ENCODE measurements at places on chromosomes 1 and 21.

- DNase-seq: no peak
These were observed 192.2 kb upstream of the C8B start for GRCh38 chr1:57157818-57158603.

DNA sequence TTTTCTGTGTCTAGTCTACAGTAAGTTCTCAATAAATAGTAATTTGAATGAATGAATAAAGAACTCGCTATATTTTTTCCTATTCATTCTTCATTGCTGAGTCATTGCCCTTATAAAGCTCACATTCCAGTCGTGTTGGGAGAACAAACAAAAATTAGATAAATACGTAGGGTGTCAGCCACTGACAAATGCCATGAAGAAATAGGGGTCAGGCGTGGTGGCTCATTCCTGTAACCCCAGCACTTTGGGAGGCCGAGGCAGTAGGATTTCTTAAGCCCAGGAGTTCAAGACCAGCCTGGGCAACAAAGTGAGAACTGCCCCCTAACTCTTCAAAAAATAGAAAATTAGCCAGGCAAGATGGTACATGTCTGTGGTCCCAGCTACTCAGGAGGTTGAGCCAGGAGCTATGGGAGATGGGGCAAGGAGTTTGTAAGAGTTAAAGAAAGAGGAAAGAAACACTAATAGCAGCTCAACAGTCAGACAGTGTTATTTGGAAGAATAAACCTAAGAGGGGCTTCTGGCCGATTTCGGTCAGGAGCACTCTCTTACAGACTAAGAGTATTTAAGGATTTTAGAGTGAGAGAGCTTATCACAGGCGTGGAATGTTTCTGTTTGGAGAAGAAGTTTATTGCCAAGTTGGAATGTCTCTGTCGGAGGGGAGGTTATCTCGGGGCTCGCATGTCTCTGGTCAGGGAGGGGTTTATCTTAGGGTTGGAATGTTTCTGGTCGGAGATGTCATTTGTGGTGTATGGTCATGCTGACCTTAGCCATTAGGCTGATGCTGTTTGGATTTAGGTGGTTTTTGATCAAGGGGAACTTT is 1.8 kb upstream of the CHML start:
- no peak for DNase-seq

- DNase-seq: peak; percentile 78
These were observed at the start of gene RAB3B for GRCh38 chr1:51990478-51990965. Gene RAB3B, minus strand, starts transcription at chr1:51990700. Its CDS starts 13,583 bp downstream, at chr1:51977117.

GRCh38 chr1:54095546-54096226 is 42.3 kb downstream of the TCEANC2 start:
- no peak for DNase-seq

GRCh38 chr1:81432059-81432458 is 368.7 kb upstream of the ADGRL2 start:
- no peak for DNase-seq

DNA sequence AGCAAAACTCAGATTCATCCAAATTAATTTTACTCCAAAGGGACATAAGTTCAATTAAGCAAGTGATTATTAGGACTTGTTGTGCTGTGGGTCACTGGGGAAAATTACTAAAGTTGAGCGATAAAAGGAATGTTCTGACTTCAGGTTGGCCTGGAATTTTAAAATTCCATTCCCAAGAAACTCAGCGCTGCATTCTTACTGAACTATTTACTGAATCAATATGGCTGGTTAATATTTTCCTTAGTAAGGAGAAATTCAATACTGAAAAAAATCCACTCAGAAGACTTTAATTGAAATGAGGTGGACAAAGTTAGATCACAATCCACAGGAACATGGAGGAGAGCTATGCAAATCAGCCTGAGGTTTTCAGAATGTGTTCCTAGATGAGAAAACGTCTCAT is 578.9 kb upstream of the NR5A2 start:
- no peak for DNase-seq

- DNase-seq: no peak
These were observed 102.3 kb downstream of the OMA1 start for GRCh38 chr1:58443986-58444868.

DNA sequence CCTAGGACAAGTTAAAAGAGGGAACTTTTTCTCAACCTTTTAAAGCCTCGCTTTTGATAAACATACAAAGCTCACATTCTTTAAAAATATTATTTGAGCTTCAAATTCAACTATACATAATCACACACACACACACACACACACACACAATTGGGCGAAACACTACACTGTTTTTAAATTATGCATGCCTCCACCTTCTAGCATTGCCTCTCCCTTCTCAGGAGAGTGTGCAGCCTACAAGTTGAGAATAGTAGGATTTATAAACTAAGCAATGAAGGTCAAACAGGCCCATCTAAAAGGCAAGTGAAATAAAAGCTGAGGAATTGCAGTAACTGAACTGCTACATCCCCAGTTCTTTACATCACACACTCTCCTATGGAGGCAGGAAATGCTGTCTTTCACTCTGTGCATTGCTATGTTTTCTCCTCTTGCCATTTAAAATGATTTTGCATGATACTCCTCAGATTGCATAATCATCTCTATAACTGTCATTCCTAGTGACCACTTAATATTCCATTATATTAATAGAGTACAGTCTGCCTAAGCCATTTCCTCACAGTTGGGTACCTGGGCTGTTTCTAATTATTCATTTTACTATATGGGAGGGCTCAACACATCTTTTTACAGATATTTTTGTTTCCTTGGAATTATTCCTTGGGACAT is 92.5 kb upstream of the KCNE2 start:
- no peak for DNase-seq

GRCh38 chr1:81492628-81493027 is 308.1 kb upstream of the ADGRL2 start:
- DNase-seq: no peak

- DNase-seq: no peak
These were observed 53.4 kb upstream of the ATP5PO start for GRCh38 chr21:33968995-33969348.

GRCh38 chr1:180982422-180982821 is 40.2 kb downstream of the STX6 start:
- no peak for DNase-seq

- no peak for DNase-seq
These were observed 321.6 kb downstream of the PTPRU start for GRCh38 chr1:29557701-29558600.

GRCh38 chr1:97783751-97784150 is 137.1 kb downstream of the DPYD start:
- DNase-seq: no peak

All from right cardiac atrium (tissue), 5 donors.